Activated naive CD4-positive, alpha-beta T cell treated with anti-CD3 and anti-CD28 coated beads, Interleukin-2, amount 50 U/mL, for 72 hours (primary cell): ENCODE measurements at places on chromosomes 5 and 9. TPM values are rescaled to one million over a fixed set of nuclear protein-coding genes. Genes with fewer than 3 reads are reported as not detected.

DNA sequence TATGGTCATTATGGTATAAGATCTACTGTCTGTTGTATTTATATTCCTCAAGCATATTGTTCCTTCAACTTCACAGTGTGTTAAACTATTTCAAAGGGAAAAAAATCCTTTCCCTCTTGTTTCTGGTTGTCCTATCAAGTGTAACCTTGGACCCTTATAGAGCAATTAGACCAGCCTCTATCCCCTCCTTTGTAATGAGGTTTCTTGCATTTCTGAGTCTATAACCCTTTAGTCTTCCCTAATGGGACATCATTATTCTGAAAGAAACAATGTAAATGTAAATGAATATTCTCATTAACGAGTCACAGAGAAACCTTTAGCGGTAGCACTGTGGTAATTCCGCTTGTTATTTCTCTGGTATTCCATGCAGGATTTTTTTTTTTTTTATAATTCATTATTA lies 197.3 kb downstream of the CNTLN start:
- DNase-seq = no peak

GRCh38 chr5:169697511-169697890 lies 60.4 kb downstream of the DOCK2 start:
- DNase-seq = no peak

TPPP gene
- 0.10 TPM for total RNA-seq

LCN6 gene
- total RNA-seq = not detected

- no peak for DNase-seq
Observed at GRCh38 chr5:22844155-22844554, 9.0 kb downstream of the CDH12 start.

DNA sequence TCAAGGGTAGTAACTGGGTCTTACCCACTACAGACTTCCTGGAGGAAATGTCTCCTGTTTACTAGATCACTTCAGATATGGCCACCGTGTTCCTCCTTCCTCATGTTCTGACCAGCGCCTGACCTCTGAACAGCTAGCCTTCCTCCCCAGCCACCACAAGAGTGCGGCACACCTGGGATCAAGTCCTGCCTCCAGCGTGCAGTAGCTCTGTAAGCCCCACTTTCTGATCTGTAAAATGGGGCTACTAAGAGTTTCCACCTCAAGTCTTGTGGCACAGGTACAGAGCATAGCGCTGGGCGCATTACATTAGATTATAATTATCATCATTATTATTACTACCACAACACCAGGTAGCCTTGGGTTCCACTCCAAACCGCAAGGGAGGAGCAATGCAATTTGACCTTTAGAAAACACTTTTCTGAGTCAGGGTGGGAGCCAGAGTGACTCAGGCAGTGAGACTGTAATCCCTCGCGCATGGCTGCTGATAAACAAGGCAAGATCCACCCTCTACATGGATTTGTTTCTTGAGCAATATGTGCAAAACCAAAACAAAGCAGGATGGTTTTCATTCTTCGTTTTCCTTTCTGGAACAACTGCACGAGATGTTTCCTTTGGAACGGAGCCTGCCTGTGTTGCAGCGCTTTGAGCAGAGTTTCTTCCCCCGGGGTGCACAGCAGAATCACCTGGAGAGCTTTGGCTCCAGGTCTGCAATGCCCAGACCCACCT lies 65.0 kb upstream of the ANGPTL2 start:
- no peak for DNase-seq

- no peak for DNase-seq
Observed at GRCh38 chr5:121667292-121667691, 184.4 kb upstream of the FTMT start.

GRCh38 chr5:4233671-4234070 lies 638.0 kb downstream of the IRX1 start:
- no peak for DNase-seq

- DNase-seq = no peak
Observed at GRCh38 chr9:91239367-91240111, 122.2 kb downstream of the AUH start.

GRCh38 chr9:134320126-134320867 lies 6.0 kb upstream of the RXRA start:
- no peak for DNase-seq

DNA sequence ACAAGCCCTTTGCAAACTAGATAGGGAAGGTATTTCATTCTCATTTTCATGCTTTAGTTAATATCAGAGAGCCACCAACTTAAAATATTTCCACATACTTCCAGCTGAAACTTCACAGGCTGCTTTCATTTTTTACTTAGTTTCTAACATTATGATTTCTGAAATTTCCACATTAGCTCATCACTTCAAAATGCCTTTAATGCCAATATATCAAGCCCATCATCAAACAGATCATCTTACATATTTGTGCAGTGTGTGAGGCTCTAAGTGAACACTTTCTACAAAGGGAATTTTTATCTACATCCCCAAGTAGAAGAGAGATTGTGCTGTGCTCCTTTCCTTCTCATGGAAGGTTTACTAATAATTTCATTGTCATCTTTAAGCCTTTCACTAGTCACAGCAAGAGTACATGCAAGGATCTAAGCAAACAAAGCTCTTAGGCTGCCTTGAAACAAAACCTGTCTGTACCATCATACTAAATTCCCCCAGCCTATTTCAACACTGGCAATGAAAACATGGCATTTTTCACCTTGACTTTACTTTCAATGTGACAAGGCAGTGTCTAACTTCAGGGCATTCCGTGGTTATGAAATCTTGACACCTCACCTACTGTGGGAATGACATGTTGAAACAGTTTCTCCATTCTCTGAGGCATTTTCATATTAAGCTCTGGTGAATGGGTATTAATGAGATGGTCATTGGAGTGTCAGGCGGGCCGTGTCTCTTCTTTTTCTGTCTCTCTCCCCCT lies 45.4 kb downstream of the PPP2R2B start:
- DNase-seq = no peak

OR1J2 gene
- total RNA-seq = not detected

DNA sequence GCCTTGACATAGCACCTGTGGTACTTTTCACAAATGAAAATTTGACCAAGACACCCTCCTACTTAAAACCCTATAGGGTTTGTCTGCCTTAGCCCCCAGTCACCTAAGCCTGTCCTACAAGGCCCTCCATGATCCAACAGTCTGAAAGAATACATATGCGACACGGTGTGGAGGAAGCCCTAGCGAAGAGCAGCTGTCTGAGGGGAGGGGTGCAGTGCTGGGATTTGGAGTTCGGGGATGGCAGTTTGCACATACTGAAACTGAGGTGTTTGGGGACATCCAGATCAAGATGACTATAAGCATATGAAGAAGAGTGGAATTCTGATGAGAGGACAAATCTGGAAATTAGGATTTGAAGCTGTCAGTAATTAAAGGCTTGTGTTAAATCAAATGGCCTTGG lies 7.2 kb upstream of the MYORG start:
- DNase-seq = no peak

INSL4 gene
- not detected for total RNA-seq

- DNase-seq = no peak
Observed at GRCh38 chr5:107517185-107518033, 153.3 kb downstream of the EFNA5 start.
